ENCODE measurements at places on chromosomes 11 and 22.

DNA sequence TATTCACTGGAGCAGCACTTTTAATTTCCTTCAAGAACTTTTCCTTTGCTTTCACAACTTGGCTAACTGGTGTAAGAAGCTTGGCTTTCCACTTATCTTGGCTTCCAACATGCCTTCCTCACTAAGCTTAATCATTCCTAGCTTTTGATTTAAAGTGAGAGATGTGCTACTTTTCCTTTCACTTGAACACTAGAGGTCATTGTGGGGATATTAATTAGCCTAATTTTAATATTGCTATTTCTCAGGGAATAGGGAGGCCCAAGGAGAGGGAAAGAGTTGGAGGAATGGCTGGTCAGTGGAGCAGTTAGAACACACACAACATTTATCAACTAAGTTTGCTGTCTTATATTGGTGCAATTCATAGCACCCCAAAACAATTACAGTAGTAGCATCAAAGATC lies 24.6 kb upstream of the CCDC90B start:
- DNase-seq: no peak

DNA sequence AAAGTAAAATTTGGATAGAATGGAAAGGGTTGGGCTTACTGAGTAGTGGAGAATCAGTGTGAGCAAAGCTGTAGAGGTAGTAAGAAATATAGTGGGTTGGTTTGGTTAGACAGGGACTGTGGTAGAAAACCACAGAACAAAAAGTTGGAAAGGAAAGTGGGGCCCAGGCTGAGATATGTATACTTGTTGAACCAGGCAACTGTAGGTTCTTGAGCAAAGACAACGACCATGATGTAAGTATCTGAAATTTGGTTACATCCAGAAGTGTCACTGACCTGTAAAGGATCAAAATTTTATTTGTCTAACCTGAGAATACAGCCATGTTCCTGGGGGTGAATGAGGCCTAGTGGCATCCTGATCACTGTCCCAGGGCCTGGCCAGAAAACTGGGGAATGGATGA lies 114.1 kb downstream of the STIM1 start:
- DNase-seq: no peak

- no peak for DNase-seq
These were observed 18.0 kb upstream of the DRD2 start for GRCh38 chr11:113493206-113493605.

- DNase-seq: no peak
These were observed 80.5 kb upstream of the WNT7B start for GRCh38 chr22:46057246-46058090.

- no peak for DNase-seq
These were observed 46.6 kb upstream of the FADD start for GRCh38 chr11:70156291-70157037.
